Hepatic stellate cell (primary cell): ENCODE measurements at places on chromosomes 1 and 21.

GRCh38 chr1:25926731-25927496, 20.7 kb upstream of the STMN1 start:
- DNase-seq: no peak

- DNase-seq: no peak
Measured at GRCh38 chr1:189305279-189305678, 1172.4 kb downstream of the BRINP3 start.

- no peak for DNase-seq
Measured at GRCh38 chr21:25103500-25104207, 503.6 kb downstream of the MRPL39 start.

GRCh38 chr1:16126160-16126559, 29.7 kb downstream of the EPHA2 start:
- no peak for DNase-seq

GRCh38 chr21:26177746-26178426, 7.3 kb upstream of the APP start:
- no peak for DNase-seq

DNA sequence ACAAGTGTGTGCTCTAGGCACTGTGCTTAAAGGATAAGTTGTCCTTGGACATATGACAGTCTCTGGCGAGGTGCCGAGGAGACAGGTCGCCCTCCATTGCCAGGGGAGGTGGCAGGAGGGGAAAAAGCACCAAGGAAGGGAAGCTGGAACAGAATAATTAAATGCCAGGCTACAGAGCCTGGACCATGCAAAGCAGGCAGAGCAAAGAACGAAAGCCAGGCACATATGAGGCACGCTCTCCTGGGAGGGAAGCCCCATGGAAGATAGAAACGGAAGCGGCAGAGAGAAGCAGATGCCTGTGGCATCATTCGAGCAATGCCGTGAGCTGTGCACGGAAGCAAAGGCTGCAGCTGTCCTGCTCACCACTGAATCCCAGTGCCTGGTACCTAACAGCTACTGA, 91.2 kb downstream of the JAK1 start:
- DNase-seq: no peak

DNA sequence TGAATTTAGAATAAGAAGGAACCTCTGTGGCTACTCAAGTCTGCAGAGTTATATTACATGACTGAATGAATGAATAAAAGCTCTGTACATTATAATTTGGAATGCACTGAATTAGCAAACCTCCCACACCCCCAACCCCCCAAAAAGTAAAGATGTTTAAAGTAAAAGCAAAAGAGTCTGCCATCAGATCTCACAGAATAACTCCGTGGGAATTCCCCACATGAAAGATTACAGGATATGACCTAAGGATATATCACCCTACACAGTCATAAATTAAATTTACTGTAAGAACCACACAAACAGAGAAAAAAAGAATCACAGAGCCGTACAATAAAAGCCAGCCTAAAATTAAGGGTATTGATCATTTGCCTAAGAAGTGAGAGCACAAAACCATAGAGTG, 587.3 kb downstream of the PTPRC start:
- no peak for DNase-seq

GRCh38 chr1:116270316-116271057, 102.6 kb upstream of the ATP1A1 start:
- no peak for DNase-seq

- no peak for DNase-seq
Measured at GRCh38 chr1:204445860-204446412, 34.3 kb upstream of the PPP1R15B start.

DNA sequence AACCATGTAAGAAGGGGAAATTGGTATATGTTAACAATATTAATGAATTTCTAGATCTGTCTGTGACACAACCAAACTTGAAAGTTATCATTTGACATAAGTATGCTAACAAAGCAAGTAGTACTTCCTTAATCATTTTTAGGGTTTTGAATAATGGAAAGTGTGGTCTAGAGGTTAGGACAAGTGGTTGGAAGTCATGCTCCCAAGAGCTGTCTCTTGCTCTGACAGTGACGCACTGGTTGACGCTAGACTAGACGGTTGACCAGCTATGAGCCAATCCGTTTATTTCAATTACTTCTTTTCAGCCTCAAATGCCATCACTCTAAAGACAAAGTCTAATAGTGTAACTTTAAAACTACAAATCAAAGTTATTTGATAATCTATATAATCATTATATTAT, 20.7 kb upstream of the RGS1 start:
- DNase-seq: no peak

DNA sequence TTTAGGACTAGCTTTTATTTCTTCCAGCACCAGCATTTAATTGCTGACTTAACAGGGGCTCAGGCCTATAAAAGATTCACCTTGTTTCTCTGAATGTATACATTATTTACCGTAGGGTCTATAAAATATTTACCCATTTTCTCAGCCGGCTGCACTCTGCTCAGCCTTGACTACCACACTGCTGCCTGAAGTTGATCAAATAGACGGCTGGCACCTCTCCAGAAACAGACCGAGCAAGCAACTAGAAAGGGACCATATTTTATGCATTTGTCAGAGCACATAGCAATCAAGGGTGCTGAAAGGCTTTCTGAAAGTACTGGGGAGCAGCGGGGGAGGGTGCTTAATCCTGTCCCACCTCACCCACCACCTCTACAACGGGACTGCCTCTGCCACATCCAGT, 64.7 kb upstream of the FGGY start:
- no peak for DNase-seq
